ENCODE measurements at places on chromosomes 2 and 18.

DNA sequence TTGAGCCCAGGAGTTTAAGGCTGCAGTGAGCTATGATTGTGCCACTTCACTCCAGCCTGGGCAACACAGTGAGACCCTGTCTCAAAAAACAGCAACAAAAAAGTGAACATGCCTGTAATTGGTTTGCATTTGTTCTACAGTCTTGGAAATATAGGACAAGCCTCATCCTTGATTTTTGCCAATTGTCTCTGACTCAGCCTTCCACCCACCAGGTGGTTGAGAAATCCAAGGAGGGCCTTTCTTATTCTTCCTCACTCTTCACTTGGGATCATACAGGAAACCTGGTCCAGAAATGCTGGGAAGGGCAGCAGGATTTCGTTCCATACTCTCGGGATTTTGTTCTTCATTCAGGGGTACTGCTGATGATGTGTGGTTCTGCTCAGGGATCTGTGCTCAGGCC lies 94.6 kb downstream of the CDC42EP3 start:
- DNase-seq, result no peak

DNA sequence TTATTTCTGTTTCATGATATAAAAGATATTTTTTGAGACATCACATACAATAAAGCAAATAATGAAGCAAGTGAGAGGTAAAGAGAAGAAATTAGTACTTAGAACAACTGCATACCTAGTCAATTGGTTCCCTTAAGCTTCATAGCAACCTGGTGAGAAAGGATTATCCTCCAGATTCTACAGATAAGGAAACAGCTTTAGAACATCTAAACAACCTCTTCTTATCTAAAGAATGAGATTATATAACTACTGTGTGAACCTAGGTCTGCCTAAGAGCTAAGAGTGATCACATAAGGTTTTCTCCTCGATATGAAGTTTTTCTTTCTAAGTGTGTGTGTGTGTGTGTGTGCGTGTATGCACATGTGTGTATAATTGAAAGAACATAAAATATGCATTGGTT lies 265.1 kb downstream of the NOL4 start:
- no peak for DNase-seq

DNA sequence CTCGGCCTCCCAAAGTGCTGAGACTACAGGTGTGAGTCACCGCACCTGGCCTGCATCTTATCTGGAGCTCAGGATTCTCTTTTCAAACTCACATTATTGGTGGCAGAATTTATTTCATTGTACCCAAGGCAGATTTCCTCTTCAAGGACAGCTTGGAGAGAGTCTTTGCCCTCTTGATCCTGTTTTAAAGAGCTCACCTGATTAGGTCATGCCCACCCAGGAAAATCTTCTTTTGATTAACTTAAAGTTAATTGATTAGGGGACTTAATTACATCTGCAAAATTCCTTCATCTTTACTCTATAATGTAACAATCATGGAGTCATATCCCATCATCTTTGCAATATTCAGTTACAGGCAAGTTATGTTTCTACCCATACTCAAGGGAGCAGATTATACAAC lies 346.4 kb downstream of the EPHA4 start:
- no peak for DNase-seq

GRCh38 chr2:24917086-24917485 lies 3.0 kb downstream of the ADCY3 start:
- no peak for DNase-seq

DNA sequence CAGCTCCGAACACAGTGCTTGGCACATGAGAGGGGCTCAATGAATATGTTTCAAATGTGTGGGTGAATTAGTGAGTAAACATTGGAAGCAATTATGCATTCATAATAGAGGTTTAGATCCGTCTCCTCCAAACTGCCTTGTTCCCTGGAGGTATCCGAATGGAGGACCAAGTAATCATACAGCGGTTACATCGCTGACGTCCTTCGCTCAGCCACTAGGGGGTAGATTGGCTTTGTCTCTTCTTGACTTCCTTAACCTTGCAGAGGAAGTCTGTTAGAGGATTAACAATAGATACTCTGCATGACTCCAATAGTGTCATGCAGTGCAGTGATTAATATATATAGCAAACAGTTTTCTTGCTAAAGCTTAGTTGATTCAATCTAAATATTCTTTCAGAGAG lies 517.0 kb downstream of the PTPRM start:
- no peak for DNase-seq

DNA sequence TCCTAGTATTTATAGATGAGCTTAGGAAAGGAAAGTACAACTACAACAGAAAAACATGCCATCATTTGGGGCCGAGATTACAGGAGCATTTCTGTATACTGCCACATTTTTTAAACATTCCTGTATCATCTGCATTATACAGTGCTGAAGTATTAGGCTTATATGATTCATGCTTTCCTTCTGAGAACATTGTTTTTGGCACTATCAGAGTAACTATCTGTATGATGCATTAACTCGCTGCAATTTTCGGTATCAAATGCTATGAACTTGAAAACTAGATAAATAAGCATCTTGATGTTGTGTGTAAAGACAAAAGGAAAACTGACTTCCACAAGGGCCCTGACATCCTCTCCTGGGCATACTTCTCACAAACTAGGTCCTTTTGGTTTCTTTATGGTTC lies 102.0 kb downstream of the RIT2 start:
- DNase-seq, result no peak

DNA sequence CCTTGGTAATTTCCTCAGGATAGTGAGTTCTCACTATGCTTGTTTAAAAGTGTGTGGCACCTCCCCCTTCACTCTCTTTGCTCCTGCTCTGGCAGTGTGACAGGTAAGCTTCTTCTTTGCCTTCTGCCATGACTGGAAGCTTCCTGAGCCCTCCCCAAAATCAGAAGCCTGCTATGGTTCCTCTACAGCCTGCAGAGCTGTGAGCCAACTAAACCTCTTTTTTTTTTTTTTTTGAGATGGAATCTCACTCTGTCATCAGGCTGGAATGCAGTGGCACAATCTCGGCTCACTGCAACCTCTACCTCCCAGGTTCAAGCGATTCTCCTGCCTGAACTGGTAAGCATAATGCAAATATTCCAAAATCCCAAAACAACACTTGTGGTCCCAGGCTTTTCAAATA lies 80.0 kb downstream of the SOWAHC start:
- DNase-seq, result no peak

Data from BJ (cell line).